ENCODE measurements at places on chromosomes 4 and X.

GRCh38 chr4:79831119-79831528, 241.9 kb downstream of the ANTXR2 start:
- no peak for DNase-seq

DNA sequence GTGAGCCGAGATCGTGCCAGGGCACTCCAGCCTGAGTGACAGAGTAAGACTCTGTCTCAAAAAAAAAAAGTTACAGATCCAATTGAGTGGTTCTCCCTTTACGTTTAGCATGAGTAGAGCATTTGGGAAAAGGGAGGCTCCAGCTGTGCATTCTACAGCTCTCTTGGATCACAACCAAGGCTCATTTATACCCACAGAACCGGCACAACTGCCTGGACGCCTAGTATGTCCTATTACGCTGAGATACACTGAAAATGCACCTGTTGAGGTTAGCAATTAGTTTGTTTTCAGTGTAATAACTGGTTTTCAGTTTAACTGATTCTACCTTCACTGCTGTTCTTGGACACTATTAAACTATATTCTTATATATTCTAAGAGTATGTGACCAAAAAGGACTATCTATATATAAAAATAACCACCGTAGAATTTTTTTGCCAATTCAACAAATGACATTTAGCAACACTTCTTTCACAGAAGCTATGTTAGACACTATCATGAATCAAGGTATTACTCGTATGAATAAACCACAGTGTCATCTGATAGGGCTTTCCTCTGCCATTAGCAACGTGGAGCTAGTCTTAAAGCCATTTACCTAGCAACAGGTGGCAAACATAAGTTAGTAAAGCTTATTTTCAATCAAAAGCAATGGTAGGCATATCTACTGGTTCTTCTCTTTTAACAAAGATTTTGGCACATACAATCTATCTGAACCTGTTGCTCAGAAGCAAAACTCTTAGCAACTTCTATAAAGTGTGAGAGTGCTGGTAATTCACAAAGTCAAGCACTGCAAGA, 3.6 kb downstream of the OTUD4 start:
- peak; percentile 6 for DNase-seq

DNA sequence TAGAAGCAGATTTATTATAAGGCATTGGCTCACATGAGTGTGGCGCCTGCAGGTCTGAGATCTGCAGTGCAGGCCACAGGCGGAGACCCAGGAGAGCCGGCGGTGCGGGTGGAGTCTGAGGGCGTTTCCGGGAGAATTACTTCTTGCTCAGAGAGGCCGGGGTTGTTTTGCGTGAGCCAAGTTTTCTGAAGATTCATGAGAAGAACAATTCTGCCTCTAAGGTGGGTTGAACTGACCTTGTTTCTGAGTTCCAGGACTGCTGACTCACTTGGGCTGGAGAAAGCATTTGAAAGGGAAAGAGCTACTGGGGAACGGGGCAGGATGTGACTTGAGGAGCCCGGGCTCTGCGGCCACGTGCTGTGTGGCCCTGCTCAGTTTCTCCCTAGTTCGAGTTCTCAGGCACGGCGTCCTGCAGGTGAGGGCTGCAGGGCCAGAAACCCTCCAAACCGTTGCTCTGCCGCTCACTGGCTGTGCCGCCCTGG, 36.7 kb upstream of the SORCS2 start:
- DNase-seq: no peak

- DNase-seq: no peak
These were observed 1871.5 kb downstream of the ARAP2 start for GRCh38 chr4:34372815-34373214.

- no peak for DNase-seq
These were observed 4.5 kb downstream of the APLN start for GRCh38 chrX:129650183-129650689.

Data from NB4 (cell line).